Urinary bladder (tissue), 4 donors: ENCODE measurements at places on chromosomes 13 and 19. TPM values are rescaled to one million over a fixed set of nuclear protein-coding genes. Genes with fewer than 3 reads are reported as not detected.
A peak's percentile ranks its signal among the peaks of the same experiment; 100 is the strongest.

DNA sequence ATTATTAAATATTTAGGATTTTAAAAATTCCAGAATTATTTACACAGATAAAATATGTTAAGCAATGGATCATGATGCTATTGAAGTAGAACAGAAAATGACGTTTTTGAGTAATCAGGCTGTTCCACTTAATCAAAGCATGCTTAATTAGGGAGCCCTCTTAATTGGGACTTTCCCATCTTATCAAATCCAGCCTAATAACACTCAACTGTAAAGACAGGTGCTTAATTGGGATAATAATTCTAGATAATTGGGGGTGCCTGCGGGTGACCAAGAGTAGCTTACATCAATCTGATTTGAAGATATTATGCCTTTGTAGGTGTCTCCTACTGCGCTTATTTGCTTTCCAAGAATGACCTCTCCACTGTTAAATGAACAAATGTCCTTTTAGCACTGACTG, 742.2 kb upstream of the SLITRK6 start:
- no peak for DNase-seq

- DNase-seq, result no peak
These were observed 25.7 kb upstream of the SLC7A1 start for GRCh38 chr13:29621051-29621800.

DNA sequence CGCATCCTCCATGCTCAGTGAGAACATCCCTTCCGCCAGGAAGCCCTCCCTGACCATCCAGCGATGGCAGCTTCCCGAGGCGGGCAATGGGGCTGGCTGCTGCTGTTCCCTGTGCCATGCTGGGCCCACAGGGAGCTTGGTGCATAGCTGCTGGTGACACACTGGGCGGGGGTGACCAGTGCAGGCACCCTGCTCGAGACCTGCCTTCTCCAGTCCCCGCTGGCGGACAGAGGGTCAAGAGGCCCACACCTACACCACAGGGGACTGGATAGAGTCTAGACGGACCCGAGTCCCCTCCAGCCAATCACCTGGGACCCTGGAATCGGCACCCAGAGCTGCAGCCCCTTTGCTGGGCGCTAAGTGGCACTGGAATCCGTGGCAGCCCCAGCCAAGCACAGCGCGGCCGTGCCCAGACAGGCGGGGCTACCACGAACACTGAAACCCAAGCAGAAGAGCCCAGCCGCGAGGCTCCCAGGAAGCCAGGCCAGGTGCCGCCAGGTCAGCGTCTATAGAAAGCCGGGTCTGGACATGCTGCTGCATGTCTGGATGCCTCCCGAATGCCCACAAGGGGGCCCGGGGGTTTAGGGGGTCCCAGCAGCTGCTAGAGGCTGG, 9.0 kb upstream of the TBXA2R start:
- no peak for DNase-seq

DNA sequence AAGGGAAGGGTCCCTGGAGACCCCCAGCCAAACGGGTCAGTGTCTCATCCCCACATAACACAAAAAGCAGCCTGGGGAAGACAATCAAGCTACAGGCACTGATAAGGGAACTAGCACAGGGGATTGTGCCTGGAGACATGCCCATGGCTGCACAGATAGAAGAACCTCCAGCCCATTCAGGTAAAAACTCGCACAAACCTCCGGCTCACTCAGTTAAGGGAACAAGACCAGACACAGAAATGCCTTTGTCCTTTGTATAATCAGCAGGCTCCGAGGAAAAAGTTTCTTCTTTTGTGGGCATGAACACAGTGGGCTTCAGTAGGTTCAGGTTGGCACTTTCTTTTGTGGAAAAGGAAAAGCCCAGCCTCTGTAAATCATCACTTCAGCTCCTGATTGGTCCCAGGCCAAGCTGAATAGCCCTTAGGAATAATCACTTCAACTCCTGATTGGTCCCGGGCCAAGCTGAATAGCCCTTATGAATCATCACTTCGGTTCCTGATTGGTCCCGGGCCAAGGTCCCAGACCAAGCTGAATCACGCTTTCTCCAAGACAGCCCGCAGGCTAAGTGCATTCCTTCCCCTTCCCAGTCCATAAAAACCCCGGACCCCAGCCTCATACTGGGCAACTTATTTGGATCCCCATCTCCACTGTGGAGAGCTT, 5.0 kb upstream of the ZNF230 start:
- no peak for DNase-seq

- DNase-seq, result no peak
These were observed 6.3 kb upstream of the POU4F1 start for GRCh38 chr13:78609464-78610205.

- no peak for DNase-seq
These were observed 49.3 kb downstream of the DLEU7 start for GRCh38 chr13:50794226-50794625.

DNA sequence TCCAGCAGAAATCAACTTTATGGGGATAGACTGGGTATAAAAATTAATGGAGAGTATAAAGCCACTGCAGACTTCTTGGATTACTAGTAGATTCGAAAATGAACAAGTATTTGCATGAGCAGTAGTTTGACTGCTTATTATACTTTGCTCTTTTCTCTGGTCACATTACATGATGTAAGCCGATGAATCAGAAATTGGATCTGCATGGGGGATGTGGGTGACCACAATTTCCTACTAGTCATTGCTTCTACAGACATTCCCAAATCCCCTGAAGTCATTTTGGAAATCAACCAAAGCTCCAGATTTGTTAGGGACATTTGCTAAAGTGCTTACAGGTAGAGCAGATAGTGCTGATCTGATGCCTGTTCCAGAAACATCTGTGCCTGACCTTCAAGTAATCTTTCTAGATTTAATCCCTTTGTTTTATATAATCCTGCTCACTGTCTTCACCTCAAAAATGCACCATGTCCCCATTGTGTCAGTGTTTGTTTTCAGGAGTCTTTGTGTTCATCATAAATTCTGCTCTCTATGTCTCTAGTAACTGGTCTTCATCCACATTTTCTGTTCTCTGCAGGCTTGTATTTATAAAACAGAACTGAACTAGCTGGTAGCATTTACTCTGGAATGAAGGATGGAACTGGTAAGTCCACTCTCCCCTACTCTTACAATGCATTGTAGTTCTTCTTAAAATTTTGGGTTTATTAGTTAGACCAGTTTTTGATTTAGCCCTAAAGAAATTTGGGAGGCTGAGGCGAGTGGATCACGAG, 201.5 kb upstream of the CSNK1A1L start:
- no peak for DNase-seq

DNA sequence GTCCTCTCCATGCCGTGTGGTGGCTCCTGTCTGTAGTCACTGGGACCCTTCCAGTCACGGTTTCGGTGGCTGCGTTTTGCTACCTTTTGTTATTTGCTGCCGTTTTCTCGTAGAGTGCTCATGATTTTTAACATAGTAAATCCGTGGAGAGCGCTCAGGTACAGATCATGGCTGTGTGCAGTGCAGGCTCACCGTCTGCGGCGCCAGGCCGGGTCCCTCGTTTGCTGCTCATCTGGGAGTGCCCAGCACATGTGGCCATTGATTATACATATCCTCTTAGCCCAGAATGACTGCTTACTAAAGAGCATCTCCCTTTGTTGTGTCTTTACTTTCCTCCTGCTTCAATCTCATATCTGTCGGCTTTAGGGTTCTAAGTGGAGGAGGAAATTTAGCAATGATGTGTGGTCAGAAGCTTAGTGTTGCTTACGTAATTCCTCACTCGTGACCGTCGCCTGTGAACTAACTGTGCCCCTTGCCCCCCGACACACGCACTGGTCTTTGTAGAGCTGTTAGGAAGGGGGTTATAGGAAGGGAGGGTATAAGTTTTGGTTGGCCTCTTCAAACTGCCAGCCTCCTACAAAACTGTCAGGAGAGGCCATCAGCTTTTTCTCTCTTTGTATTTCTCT, 31.8 kb downstream of the TFDP1 start:
- DNase-seq, result no peak

GRCh38 chr13:34207872-34208271, 389.9 kb downstream of the RFC3 start:
- no peak for DNase-seq

The GRK1 gene
- 0.05 TPM for total RNA-seq

The CACNG7 gene
- total RNA-seq, result 0.26 TPM

- DNase-seq, result no peak
These were observed 358.2 kb downstream of the IRS2 start for GRCh38 chr13:109428146-109428545.

The LYPD3 gene
- 2.8 TPM for total RNA-seq

The RPL28 gene
- total RNA-seq, result 141 TPM

DNA sequence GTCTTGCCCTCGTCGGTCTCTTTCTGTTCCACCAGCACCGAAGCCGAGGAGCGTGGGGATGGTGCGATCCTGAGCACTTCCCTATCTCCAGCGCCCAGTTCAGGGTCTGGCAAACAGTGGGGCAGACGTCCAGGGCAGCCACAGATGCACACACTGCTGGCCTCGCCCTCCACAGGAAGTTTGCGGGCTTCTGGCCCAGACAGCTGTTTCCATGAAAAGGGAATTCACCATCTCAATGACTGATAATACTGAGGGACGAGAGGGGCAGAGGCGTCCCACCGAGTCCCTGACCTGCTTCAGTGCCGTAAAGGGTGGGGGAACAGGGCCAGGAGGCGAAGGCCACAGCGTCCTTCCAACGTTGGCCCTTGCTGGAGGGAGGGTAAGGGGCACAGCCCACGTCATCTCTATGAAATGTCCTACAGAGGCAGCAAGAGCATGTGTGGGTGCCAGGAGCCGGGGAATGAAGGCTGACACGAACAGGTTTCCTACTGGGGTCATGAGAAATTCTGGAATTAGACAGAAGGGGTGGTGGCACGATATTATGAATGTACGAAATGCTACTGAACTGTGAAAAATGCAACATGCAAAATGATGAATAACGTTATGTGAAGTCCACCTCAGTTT, 19.5 kb downstream of the SHC2 start:
- no peak for DNase-seq

DNA sequence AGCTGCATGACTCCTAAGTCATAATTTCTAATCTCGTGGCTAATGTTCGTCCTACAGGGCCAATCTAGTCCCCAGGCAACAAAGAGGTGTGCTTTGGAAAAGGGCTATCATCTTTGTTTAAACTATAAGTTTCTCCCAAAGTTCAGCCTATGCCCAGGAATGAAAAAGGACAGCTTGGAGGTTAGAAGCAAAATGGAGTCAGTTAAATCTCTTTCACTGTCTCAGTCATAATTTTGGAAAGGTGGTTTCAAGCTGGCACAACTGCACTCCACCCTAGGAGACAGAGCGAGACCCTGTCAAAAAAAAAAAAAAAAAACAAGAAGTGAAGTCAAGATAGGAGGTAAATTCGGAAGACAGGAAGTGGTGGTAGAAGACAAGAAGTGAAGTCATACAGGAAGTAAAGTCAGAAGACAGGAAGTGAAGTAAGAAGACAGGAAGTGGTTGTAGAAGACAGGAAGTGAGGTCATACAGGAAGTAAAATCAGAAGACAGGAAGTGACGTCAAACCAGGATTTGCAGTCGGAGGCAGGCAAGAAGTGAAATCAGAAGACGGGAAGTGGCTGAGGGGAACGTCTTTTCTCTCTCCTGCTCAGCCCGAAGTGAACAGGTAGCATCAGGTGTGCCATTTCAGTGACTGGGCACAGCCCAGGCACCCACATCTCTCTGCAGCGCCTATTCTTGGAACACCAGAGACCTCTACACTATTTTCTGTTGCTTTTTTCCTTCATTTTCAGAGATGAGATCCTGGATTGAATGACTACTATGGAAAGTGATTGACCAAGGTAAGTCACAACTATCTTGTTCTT, 32.2 kb downstream of the GP6 start:
- DNase-seq, result peak; percentile 32

The CEACAM21 gene
- 2.1 TPM for total RNA-seq

DNA sequence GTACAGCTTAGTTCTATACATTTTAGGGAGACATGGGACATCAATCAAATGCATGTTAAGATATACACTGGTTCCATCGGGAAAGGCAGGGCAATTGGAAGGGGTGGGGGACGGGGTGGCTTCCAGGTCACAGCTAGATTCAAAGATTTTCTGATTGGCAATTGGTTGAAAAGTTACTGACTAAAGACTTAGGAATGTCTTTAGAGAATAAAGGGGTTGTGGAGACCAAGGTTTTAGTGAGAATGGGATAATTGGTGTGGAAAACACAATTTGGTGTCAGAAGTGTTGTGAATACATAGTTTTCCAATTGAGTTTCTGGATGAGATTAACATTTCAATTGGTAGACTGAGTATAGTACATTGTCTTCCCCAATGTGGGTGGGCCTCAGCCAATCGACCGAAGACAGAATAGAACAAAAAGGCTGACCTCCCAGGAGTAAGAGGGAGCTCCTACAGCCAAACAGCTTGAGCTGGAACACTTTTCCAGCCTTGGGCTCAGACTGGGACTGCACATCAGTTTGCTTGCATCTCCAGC, 988 bp upstream of the CCDC169 start:
- DNase-seq, result no peak

DNA sequence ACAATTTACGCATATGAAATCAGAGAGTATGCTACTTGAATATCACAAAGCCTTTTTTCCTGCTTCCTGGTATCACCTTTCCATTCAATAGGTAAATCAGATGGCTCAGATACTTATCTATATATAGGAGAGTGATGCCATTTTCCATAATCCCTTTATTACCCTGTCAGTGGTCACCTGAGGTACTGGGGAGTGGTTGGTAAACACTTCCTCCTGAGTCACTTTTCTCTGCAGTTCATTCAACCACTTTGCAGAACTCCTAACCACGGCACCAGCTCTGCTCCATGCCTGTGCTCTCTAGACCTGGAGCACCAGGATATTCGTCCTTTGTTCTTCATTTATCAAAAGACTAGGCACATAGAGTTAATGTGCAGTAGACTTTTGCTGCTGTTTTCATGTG, 748.5 kb upstream of the KLHL1 start:
- no peak for DNase-seq

DNA sequence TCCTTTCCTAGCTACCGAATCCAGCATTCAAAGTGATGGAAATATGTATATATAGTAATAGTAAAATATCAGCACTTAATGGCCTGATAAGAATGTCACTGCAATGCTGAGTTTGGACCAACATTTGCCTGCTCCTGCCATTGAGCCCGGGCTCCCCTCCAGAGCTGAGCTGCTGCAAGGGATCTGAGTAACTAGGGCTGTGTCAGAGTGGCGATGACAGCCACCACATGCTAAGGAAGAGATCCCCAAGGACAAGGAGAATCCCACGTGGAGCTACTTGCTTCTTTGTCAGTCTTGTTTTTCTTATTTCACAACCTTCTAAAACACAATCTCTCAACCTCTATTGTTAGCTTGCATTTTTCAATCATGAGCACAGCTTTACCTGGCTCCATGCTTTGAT, 19.5 kb upstream of the ALOX5AP start:
- DNase-seq, result no peak

DNA sequence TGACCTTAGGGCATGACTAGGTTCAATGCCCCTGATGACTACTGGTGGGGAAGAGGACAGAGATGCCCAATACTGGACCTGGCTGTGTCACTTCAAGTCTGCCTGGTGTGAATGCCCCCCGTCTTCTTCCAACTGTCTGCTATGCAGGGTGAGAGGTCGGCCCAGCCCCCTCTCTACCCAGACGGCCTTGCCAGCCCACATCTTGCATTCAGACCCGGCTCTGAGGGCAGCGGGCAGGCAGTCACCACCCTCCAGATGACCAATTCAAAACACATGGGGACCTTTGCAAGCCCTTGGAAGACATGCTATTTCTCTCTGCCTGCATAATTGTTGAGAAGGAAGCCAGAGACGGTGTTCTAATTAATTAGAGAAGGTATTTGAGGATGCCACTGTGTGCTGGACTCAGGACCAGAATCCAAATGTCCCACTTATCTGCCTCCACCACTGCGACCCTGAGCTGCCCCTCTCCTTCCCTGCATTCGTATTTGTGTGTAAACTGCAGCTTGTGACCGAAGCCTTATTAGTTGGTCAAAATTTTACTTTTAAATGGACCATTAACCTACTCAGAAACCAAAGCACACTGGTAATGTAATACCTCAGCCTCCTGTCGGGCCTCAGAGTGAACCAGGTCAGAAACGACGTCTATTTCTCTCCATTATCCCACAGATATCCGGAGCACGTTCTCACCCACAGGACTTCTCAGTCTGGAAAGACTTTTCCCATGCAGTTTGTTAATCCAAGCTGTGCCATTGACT, 407.0 kb downstream of the ZNF536 start:
- DNase-seq, result no peak
